ENCODE measurements at places on chromosomes 1 and 21.

GRCh38 chr1:211697356-211697755, 21.9 kb upstream of the NEK2 start:
- no peak for DNase-seq

DNA sequence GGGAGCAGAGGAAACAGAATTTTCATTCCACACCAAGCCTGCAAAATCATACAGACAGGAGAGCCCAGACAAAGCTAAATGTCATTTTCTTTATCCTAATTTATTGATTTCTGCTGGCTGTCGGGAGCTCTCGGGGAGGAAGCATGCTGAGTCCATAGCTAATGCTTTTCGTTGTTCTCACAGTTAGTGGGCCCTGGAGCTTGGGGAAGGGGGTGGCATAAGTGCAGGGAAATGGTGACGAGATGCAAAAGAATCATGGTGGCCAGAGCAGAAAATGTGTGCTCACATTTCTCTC, 202.4 kb downstream of the TOMM20 start:
- DNase-seq, result no peak

- DNase-seq, result no peak
Measured at GRCh38 chr1:185663771-185664296, 70.4 kb upstream of the HMCN1 start.

GRCh38 chr1:108691128-108691941, 775 bp upstream of the PRPF38B start:
- DNase-seq, result no peak

- no peak for DNase-seq
Measured at GRCh38 chr1:222286011-222286410, 261.9 kb downstream of the HHIPL2 start.

DNA sequence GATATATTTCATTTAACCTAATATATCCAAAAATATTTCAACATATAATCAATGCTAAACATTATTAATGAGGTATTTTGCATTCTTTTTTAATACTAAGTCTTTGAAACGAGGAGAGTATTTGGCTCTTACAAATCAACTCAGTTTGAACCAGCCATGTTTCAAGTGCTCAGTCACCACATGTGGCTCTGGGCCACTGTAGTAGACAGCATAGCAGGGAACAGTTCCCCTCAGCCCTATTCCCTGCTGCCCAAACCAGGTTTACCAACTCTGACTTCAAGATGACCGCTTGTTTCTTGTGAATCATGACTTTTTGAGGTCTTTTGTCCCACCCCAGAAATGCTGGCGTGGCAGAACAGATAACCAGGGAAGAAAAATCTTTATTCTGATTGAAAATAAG, 5.7 kb downstream of the ZNF672 start:
- DNase-seq, result no peak

DNA sequence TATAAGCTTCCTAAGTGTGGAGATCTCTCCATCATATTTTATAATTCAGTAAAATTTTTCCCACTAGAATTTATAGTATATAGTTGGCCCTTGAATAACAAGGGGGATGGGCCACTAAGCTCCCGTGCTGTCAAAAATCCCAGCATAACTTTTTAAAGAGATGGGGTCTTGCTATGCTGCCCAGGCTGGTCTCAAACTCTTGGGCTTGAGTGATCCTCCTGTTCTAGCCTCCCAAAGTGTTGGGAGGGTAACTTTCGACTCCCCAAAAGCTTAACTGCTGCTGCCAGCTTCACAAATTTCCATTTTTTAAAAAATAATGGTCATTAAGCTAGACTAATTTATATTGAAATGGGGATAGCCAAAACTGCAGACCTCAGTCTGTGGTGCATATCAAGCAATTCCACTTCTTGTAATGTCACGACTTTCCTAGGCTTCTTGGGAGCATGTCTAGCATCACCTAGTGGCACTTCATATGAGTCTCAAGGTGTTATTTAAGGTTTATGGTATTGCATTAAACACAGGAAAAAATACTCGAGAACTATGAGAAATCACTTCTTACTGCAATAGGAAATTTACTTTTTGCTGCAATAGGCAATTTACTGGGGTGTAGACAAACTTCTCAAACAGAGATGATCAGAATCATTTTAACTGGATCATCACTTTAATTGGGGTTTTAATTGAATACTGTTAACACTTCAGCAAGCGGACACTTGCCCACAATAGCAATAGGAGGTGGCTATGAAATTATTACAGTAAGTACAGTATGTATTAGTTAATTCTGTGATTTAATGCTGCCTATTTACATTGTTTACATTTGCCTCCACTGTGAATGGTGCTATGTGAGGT, 19.3 kb upstream of the ACTA1 start:
- DNase-seq, result no peak

GRCh38 chr1:24413350-24414163, at the start of gene STPG1:
Gene STPG1 (minus strand): TSS chr1:24413782. CDS start chr1:24401388, 12,394 bp downstream.
- peak; percentile 85 for DNase-seq

- DNase-seq, result no peak
Measured at GRCh38 chr1:169129109-169129784, 22.8 kb downstream of the ATP1B1 start.

DNA sequence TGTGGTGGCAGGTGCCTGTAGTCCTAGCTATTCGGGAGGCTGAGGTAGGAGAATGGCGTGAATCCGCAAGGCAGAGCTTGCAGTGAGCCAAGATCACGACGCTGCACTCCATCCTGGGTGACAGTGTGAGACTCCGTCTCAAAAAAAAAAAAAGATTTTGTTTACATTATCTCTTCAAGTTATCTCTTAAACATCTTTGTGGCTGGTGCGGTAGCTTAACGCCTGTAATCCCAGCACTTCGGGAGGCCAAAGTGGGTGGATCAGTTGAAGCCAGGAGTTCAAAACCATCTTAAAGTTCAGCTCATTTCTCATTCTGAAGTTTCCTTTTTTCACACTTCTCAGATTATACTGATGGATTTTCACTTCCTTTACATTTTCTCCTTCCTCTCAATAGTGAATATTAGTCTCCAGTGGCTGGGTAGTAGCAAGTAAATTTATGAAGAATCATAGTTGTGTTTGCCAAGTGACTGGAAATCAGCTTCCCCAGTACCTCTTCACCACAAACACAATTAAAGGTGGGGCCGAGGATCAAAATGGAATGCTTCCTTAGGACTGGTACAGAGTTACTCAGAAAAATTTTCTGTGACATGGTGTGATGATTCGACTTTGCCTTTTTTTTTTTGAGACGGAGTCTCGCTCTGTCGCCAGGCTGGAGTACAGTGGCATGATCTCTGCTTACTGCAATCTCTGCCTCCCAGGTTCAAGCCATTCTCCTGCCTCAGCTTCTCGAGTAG, 13.8 kb downstream of the PIP5K1A start:
- DNase-seq, result peak; percentile 29

DNA sequence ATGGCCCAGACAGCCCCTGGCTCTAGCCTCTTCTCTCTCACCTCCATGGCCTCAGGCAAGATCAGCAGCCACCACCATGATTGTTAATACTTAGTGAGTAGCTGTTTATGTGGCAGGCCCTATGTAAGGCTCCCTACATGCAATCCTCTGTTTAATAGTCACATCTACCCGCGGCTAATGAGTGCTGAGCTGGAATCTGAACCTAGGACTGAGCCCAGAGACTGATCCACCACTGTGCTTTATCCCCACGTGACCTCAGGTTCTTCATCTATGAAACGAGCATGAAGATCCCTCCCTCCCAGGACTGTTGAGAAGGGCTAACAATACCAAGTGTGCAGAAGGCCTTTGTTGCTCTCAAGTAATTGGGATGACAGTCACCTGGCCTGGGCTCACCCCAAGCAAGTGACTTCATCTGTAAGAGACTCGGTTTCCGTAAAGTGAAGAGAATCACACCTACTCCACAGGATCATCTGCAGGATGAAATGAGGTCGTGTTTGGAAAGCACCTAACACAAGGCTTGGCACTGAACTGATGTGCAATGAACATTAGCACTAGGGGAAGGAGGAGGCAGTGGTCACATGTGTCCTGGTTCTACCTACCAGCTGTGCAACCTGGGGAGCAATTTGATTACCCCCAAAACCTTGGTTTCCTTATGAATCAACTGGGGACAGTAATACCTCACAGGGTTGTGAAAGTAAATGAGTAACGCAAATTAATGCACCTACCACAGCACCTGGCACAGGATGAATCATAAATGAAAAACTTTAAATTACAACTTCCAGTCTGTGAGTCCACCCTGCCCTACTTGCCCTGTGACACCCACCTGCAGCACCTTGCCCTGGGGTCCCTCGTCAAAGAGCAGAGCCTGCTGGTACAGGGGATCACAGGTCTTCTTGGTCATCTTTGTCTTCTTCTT, 37.2 kb downstream of the RIMS3 start:
- DNase-seq, result peak; percentile 53

- no peak for DNase-seq
Measured at GRCh38 chr1:201334325-201335173, 42.9 kb downstream of the TNNT2 start.

- DNase-seq, result no peak
Measured at GRCh38 chr1:118013336-118013735, 83.8 kb downstream of the WDR3 start.

GRCh38 chr1:178066908-178067614, 26.8 kb upstream of the RASAL2 start:
- DNase-seq, result no peak

- DNase-seq, result no peak
Measured at GRCh38 chr21:44952116-44952928, 12.5 kb downstream of the SLX9 start.

GRCh38 chr1:69728206-69728605, 160.5 kb downstream of the LRRC7 start:
- no peak for DNase-seq

DNA sequence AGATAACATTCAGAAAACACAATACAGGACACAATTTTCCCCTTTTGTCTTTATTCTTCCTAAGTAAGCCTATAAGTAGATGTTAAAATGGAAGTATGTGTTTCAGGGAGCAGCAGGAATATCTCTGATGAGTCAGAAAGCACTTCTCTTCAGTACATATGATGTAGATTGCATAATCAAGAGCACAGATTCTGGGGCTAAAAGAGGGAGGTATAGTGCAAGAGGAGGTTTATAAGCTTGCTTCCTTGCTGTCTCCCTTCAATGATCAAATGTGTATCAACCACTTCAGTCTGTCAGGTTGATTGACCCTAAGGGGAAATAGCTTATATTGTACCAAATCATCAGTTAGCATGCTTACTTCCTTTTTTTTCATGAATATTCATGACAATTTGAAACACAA, 822.8 kb downstream of the BRINP3 start:
- DNase-seq, result no peak

- DNase-seq, result no peak
Measured at GRCh38 chr1:206637605-206638004, 2.3 kb downstream of the DYRK3 start.

DNA sequence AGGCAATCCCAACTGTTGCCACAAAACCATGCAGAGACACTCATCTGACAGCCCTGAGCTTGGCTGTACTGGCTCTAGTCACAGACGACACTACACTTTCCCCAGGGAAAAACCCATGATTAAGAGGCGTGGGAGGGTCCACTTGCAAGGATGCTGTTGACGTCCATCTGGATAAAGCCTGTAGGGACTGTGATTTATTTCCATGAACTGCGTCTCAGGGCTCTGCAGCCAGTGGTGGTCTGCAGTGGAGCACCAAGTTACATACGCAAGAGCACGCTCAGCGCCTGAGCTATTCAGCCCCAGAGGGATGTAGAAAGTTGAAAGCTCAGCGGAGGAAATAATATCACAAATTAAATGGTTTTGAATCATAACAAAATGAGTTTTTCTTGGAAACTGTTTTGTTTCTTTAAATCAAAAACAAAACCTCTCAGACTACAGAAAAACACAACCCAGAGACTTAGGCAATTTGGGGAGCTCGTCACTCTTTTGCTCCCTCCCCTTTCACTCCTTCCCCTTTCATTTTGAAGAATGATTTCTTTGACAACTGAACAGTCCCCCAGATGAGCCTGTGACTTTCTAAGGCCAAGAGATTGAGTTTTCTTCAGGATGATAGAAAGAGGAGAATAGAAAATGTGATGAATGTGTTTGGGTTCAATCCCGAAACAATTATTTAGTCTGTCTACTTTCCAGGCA, 71.2 kb downstream of the NGF start:
- DNase-seq, result no peak

- DNase-seq, result no peak
Measured at GRCh38 chr21:42073145-42074099, 2.3 kb downstream of the UMODL1 start.

DNA sequence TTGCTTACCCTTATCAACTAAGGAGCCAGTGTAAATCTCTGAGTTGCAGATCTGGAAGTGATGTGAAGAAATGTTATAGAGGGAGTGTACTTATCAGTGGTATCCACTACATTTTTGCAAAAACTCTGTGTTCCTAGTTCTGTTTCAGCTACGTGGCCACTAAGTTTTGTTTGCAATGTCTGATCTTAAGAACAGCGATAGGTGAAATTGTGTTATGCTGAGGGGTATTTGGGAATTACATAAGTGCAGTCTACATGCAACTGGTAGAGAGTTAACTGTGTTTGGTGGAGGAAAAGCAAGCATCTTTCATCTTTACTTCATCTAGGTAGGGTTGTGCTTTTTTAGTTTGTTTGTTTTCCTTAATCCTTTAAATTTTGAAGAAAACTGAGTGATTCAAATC, 198.8 kb upstream of the SGIP1 start:
- no peak for DNase-seq

GRCh38 chr1:210236840-210237409, 4.3 kb downstream of the SERTAD4 start:
- no peak for DNase-seq

- no peak for DNase-seq
Measured at GRCh38 chr1:72570815-72571214, 288.5 kb upstream of the NEGR1 start.

DNA sequence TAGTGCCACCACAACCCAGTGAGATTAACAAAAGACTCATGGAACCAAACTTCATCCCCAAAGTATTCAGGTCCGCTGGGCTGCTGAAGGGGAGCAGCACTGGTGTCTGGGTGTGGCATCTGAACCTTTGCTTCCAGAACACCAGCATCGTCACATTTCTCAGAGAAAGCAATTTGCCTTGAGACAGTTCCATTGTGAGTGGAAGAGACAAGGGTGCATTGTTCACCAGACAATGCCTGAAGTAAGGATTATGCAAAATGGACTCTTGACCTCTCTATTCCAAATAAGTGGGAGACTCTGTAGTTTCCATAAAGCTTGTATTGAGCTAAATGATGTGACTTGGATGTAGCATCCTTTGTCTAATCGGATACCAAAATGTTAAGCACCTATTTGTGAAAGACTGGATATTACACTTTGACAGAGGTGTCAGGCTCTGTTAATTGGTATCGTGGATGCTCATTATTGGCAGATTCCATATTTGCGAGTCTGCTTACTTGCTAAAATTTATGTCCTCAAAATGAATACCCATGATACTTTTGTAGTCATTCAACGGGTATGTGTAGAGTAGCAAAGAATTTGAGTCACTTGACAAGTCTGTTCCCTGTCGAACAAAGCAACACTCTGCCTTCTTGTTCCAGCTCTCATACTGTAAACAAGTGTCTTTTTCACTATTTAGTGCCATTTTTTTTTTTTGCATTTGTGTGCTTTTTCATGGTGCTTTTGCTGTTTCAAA, 75.6 kb downstream of the MRPS6 start:
- no peak for DNase-seq

DNA sequence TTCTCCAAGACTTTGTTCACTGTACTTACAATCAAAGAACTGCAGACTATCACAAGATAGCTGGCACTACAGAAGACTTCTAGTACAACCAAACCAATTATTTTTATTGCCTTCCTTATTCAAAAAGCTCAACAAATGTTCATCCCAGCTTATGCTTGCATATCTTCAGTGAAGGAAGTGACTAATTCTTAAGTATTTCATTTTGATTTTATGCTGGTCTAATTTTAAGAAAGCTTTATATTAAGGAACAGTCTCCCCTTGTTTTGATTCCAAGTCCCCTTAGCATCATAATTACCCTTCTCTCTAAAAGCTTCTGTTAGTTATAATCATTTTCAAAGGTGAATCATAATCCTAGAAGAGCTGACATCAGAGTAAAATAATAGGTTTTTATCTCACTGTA, 132.9 kb downstream of the LRRIQ3 start:
- DNase-seq, result no peak
